ENCODE measurements at places on chromosomes 5 and 9.

DNA sequence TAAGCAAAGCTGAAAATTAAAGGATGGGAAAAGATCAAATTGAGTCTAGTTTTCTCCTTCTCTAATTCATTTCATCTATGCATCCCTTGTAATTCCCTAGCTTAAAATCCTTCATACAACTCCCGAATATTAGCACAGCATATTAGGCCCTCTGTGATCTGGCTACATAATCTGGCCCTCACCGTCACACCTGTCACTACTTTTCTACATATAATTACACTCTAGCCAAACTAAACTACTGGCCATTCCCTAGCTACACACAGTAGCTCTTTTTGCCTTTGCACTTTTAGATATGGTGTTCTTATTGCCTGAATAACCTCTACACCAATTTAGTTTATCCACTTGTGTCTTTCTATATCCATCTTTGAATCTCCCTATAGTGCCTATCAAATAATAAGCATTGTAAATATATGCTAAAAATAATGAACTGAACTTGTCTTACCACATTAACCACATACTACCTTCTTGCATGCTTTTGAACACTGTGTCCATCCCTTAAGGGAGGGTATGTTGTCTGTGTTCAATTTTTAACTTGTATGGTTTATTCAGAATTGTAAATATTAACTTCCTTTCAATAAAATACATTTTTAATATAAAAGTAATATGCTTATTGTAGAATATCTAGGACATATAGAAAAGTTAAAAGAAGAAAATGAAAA lies 15.9 kb downstream of the RANBP6 start:
- DNase-seq = no peak

- no peak for DNase-seq
These were observed 25.4 kb upstream of the SARDH start for GRCh38 chr9:133763272-133764183.

DNA sequence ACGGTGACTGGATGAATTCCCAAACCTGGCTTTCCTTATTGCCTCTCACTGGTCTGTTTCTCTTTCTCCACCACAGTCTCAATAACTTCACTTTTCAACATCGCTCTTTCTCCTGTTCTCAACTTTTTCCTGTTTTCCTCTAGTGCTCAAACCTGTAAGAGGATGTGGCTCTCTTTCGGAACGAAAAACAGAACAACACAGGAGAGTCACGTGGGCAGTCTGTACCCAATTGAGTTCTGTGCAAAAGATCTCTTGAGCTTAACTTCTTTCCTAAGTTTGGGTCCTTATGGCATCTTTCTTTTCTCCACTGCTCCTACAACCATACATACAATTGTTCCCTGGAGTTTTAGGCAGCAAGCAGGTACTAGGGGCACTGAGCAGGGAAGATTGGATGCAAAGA lies 8.9 kb downstream of the HAVCR1 start:
- DNase-seq = no peak

GRCh38 chr5:144481861-144482260 lies 311.2 kb downstream of the KCTD16 start:
- no peak for DNase-seq

GRCh38 chr5:1201327-1202025 lies at the start of gene SLC6A19:
Gene SLC6A19 (plus strand): TSS chr5:1201595. CDS start chr5:1201651, 56 bp downstream.
- no peak for DNase-seq

DNA sequence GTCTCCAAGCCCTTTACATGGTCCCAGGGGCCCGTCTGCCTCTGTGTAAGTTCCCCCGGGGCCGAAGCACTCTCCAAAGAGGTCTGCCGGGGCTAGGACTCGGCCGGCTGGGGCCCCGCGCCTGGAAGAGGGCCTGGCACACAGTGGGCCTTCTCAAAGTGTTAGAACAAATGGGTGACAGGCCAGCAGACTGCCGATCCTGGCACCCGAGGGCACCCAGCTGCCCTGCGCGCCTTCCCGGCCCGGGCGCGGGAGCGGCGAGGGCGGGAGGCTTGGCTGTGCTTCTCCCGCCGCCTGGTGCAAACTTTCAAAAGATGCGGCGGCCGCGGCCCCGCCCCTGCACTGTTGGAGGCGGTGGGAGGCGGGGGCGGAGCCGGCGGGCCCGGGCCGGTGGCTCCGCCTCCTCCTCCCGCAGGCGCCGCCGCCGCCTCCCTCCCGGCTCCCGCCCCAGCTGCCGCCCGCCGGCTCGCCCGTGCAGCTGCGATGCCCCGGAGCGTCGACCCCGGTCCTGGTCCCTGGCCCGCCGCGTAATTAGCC lies at the start of gene NEURL1B:
Gene NEURL1B (plus strand): TSS at position 442 of the 537 bp plus-strand sequence. CDS start 144 bp downstream, outside the sequence.
- peak; percentile 3 for DNase-seq

GRCh38 chr5:124043456-124043855 lies 531.5 kb downstream of the CSNK1G3 start:
- DNase-seq = no peak

GRCh38 chr5:107894361-107894760 lies 223.6 kb upstream of the EFNA5 start:
- no peak for DNase-seq

GRCh38 chr5:112758676-112759075 lies 21.0 kb downstream of the APC start:
- DNase-seq = no peak

DNA sequence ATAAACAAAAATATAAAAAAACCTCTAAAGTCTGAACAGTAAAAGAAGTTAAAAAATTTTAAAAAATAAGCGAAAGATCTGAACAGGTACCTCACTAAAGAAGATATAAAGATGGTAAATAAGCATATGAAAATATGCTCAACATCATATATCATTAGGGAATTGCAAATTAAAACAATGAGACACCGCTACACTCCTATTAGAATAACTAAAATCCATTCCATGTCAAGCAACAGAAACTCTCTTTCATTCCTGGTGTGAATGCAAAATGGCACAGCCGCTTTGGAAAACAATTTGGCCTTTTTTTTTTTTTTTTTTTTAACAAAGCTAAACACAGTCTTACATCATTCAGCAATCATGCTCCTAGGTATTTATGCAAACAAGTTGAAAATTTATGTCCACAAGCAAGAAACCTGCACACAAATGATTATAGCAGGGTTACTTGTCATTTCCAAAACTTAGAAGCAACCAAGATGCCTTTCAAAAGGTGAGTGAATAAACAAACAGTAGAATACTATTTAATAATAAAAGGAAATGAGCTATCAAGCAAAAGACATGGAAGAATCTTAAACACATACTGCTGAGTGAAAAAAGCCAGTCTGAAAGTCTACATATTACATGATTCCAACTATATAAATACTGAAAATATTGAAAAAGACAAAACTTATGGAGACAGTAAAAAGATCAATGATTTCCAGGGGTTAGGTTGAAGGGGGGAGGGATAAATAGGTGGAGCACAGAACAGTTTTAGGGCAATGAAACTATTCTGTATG lies 22.1 kb downstream of the ANXA1 start:
- DNase-seq = no peak

GRCh38 chr5:73901043-73901442 lies 275.0 kb downstream of the ARHGEF28 start:
- DNase-seq = no peak

GRCh38 chr5:73419465-73420390 lies 28.8 kb downstream of the FOXD1 start:
- DNase-seq = peak; percentile 84

DNA sequence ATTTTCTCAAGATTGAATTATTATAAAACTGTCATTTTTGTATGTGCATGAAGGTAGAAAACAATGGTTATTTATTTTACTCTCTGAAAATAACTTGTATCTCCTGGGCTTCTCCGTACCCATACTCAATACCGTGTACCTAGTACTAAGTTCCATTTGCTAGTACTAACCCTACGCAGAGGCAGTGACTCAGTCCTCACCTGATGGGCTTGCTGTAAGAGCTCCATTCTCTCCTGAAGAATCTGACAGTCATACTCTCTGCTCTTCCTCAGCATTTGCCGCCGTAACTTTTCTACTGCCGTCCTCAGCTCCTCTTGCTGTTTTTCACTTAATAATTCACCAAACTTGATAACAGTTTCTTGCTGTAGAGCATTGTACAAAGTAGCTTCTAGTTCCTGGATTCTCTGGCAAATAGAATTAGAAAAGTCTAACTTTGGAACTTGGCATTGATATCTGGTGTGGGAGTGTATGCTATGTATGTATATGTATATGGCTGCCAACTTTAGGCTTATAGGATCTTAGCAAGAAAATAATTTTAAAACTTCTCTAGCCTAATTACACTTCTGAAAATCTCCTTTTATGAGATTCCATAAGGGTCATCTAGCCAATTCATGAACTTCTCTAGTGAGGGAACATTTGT lies 108.0 kb upstream of the DPYSL3 start:
- no peak for DNase-seq

DNA sequence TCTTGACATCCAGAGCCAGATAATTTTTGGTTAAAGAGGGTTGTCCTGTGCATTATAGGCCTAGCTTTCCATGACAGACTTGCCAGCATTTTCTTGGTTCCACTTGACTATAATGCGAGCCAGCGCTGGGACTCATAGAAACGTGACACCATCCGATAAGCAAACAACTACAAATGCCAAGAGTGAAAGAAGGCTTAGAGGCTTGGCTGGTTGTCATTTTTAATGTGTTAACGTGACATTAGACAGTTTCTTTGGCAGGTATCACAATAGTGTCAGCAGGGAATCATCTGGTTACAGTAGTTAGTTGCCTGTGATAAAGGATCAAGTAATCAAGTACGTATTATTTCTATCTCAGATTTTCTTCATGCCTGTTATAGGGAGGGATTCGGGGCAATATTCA lies 20.0 kb upstream of the LIFR start:
- DNase-seq = no peak

DNA sequence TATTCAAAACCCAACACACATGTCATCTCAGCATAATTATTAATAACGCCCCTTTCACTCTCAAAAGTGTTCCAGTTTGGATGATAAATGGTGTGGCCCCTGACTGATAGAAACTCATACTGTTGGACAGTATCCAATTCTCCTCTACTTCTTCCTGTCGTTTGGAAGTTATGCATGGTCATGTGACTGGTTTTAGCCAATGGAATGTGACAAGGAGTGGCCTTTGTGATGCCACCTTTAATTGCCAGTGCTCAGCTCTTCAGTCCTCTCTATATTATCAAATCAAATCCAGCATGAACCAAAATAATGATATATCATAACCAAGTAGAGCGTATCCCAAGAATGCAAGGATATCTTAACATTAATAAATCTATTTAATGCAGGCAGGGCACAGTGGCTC lies 117.8 kb upstream of the SPIN1 start:
- DNase-seq = no peak

GRCh38 chr9:38370176-38370575 lies 22.3 kb upstream of the ALDH1B1 start:
- no peak for DNase-seq

- DNase-seq = no peak
These were observed 433.2 kb upstream of the SMARCA2 start for GRCh38 chr9:1581926-1582325.

GRCh38 chr5:126763371-126763770 lies 13.6 kb upstream of the LMNB1 start:
- DNase-seq = no peak

DNA sequence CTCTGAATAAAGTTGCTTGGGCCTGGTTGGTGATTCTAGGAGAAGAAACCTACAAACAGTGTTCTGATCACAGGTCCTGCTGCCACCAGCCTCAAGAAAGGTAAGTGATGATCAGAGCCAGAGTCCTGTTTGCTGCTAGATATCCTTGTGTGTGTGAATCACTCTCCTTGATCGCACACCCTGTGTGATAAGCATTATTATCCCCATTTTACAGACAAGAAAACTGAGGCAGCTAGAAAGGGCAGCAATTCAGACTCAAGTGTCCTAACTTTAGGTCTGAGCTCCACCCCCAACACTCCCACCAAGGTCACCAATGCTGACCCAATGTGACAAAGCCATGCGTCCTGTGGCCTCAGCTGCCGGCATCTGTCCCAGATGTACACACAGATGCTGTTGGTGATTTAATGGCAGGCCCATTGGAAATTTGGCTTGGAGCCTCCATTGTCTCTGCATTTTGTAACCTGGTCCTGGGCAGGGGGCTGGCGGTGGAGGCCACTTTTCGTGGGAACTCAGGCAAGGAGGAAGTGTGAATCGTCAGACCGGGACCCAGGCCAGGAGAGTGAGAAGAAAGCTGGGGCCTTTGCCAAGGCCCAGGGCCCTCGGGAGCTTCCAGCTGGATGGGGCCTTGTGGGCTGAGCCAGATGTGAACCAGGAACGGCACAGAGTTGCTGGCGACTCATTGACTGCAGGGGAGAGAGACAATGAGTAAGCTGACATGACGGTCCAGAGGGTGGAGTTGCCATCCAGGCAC lies 29.8 kb upstream of the GGTA1 start:
- DNase-seq = peak; percentile 85

GRCh38 chr9:137919095-137919465 lies 41.5 kb downstream of the CACNA1B start:
- DNase-seq = no peak

- DNase-seq = no peak
These were observed 30.0 kb upstream of the NREP start for GRCh38 chr5:111787006-111787405.

GRCh38 chr5:124648902-124649467 lies 97.5 kb downstream of the ZNF608 start:
- no peak for DNase-seq

DNA sequence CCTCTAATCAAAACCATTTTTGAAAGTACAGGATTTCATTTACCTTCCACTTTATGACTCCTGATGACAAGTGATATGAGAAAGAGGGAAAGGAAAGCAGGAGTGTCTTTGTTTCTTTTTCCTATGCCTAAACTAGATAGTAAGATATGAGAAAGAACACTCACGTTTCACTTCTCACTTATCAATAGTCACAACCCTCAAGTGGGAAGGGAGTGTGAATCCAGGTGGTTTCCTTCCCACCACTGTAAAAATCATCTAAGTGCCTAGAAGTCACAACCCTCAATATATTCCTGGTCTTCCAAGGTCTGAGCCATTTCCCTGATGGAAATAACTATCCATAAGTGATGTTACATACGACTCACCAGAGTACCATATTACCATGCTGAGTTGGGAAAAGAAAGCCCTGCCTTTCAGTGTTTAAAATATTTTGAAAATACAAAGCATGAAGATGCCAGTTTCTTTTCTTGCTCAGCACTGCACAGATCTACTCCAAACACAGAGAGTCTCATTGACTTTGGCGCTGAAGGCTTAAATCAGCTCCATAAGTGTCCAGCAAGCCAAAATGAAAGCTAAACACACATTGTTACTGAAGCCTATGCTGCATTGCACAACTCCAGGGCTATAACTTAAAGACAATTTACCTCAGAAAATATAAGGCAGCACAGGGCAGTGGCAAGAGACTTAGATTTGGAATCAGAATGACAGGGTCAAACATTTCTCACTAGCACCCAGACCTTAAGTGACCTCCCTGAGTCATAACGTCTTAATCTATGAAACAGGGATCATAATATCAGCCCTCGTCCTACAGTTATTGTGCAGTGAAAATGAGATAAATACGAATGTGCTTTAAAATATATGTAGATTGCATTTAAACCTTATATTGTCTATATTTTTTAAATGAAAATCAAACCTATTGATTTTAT lies 301.2 kb downstream of the KIAA0825 start:
- no peak for DNase-seq

- no peak for DNase-seq
These were observed 253.8 kb upstream of the DAB2 start for GRCh38 chr5:39678534-39678933.

- no peak for DNase-seq
These were observed 33.4 kb downstream of the ARHGAP26 start for GRCh38 chr5:142803428-142804125.

GRCh38 chr5:159218595-159219023 lies 9.3 kb upstream of the RNF145 start:
- peak; percentile 41 for DNase-seq

GRCh38 chr9:120412425-120412951 lies 167.5 kb downstream of the CDK5RAP2 start:
- DNase-seq = peak; percentile 75

GRCh38 chr5:181005791-181006190 lies 17.1 kb downstream of the BTNL3 start:
- no peak for DNase-seq

- DNase-seq = no peak
These were observed 49.3 kb downstream of the COL15A1 start for GRCh38 chr9:98992885-98993569.
